Metanephros (tissue), 2 donors: ENCODE measurements at places on chromosomes 5 and 9. TPM values are rescaled to one million over a fixed set of nuclear protein-coding genes. Genes with fewer than 3 reads are reported as not detected.

FST gene
- total RNA-seq = 15.9 TPM

HMCN2 gene
- 5.9 TPM for total RNA-seq

LEAP2 gene
- total RNA-seq = 5.3 TPM

DRD1 gene
- total RNA-seq = not detected

FRRS1L gene
- total RNA-seq = 3.7 TPM

C9 gene
- not detected for total RNA-seq

IL13 gene
- not detected for total RNA-seq

HSD17B3 gene
- 0.53 TPM for total RNA-seq

DEPDC1B gene
- total RNA-seq = 21.2 TPM

CYLC2 gene
- total RNA-seq = not detected

GLRA1 gene
- not detected for total RNA-seq

C6 gene
- total RNA-seq = 0.88 TPM

CARD9 gene
- 5.7 TPM for total RNA-seq

ORM1 gene
- total RNA-seq = 3.7 TPM

DMGDH gene
- 13.3 TPM for total RNA-seq

DOCK2 gene
- total RNA-seq = 19.7 TPM

PTGS1 gene
- 9.6 TPM for total RNA-seq

FBP2 gene
- total RNA-seq = 26.9 TPM

SLC46A2 gene
- total RNA-seq = 0.64 TPM

SPATA31A7 gene
- not detected for total RNA-seq

GDA gene
- 0.88 TPM for total RNA-seq

ZDHHC11B gene
- total RNA-seq = 3.0 TPM

HMGCS1 gene
- total RNA-seq = 105 TPM

JAKMIP2 gene
- total RNA-seq = 2.9 TPM

SLC6A19 gene
- total RNA-seq = 33.0 TPM

POU5F2 gene
- total RNA-seq = 5.1 TPM

FANCC gene
- 29.6 TPM for total RNA-seq

FAM151B gene
- 5.0 TPM for total RNA-seq

OLFM1 gene
- 5.1 TPM for total RNA-seq

ATP10B gene
- 0.47 TPM for total RNA-seq

CDX1 gene
- total RNA-seq = 0.18 TPM

ANKRD31 gene
- total RNA-seq = 0.41 TPM

ICE1 gene
- 29.6 TPM for total RNA-seq

CCDC171 gene
- total RNA-seq = 11.3 TPM

MARCHF6 gene
- 198 TPM for total RNA-seq

CENPK gene
- 9.3 TPM for total RNA-seq

PCDHGC4 gene
- 9.6 TPM for total RNA-seq

CA9 gene
- 0.70 TPM for total RNA-seq

PCDHAC1 gene
- total RNA-seq = 1.2 TPM

THG1L gene
- 10.5 TPM for total RNA-seq

WDR36 gene
- total RNA-seq = 42.3 TPM

SNCB gene
- total RNA-seq = 0.12 TPM

PCDHB9 gene
- total RNA-seq = 3.3 TPM

SHLD3 gene
- 3.6 TPM for total RNA-seq

ZFAND5 gene
- 193 TPM for total RNA-seq

PCDHB8 gene
- total RNA-seq = 2.6 TPM

TEX48 gene
- total RNA-seq = not detected

BTNL3 gene
- not detected for total RNA-seq

CDC20B gene
- total RNA-seq = 0.29 TPM

CDKN2A gene
- 0.12 TPM for total RNA-seq

UBTD2 gene
- 38.5 TPM for total RNA-seq

FOXD4L4 gene
- 0.06 TPM for total RNA-seq

CMYA5 gene
- total RNA-seq = 72.5 TPM

TRPM3 gene
- 31.5 TPM for total RNA-seq
